ENCODE measurements at places on chromosomes 13 and 19. TPM values are rescaled to one million over a fixed set of nuclear protein-coding genes. Genes with fewer than 3 reads are reported as not detected.

DNA sequence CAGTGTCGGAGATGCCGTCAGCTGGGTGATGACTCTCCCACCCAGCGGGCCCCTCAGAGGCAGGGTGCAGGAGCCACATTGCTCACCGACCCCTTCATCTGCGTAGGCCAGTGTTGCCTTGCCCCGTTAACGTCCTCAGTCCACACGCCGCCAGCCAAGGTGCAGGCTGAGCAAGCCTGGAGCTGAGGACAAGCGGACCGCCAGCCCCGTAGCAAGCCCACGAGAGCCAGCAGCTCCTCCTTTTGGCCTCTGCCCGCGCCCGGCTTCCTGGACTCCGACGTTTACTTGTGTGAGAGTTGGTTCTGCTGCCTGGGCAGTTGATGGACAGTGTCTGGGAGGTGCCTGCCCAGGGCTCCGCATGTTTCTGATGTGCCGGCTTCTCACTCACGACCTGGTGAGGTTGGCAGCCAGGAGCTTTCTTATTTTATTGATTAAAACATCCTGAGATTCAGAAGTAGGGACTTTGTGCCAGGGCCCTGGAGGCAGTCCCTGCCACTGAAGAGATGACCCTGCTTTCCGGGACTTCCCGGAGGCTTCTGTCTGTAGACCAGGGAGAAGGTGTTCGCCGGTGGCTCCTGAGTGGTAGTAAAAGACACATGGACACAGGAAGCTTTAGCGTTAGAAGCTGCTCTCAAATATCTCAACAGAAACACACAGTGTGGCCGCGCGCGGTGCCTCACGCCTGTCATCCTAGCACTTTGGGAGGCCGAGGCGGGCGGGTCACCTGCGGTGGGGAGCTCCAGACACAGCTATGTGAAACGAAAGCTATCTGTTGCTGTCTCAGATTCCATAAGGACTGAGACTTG is 5.8 kb downstream of the DAZAP1 start:
- no peak for DNase-seq

ACER1 gene
- total RNA-seq: not detected

OR7A5 gene
- not detected for total RNA-seq

GIPR gene
- 15.7 TPM for total RNA-seq

LRRC63 gene
- 0.99 TPM for total RNA-seq

DNA sequence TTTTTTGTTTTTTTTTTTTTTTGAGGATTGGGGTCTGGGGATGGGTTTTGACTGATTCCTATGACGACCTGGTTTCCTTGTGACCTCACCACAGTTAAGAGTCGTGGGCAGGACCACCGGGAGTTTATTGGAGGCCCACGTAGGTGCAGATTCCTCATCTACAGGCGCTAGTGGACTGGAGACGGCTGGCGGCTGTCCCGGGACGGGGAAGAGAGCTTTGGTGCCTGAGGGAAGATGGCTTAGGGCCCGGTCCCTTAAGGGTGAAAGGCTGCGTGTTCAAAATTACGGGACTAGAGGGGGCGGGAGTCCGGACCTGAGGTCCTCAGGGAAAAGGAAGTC is 682 bp upstream of the TEAD2 start:
- DNase-seq: no peak

NCCRP1 gene
- not detected for total RNA-seq

DNA sequence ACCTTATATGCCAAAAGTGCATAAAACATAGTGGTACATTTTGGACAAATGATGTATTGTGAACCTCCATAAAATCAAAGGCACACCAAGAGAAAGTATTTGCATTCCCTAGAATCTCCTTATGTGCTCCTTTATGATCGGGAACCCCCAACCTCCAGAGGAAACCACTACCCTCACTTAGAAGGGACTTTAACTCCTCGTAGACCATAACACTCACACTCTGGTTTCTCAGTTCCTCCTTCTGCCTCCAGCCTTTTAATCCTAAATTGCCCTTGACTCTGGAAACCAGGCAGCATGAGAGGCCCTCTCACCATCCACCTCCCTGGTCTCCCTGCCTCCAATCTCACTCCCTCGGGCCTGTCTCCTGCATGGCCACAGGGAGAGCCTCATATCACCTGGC is 9.8 kb upstream of the KCNN4 start:
- DNase-seq: no peak

GRCh38 chr13:109985871-109986450 is 199.6 kb upstream of the IRS2 start:
- no peak for DNase-seq

DNA sequence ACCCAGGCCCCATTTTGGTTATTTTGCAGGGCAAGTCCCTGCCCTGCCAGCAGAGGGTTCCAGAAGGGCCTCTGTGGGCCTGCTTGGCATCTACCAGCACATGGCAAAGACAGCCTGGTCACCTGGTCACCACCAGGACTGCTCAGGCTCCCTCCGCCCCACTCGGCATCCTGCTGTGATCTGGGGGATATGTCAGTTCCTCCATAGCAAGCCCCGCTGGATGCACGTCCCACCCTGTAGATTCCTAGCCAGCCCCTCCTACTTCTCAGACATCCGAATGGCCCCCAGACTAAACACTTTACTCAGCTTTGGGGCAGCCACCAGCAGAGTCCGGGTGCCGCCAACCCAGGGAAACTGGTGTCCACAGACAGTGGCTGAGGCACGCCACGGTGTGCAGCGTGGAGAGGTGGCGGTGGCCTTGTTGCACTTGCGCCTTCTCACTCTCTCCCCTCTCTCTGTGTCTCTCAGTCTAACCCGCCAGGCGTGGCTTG is 31.8 kb upstream of the USE1 start:
- no peak for DNase-seq

DNA sequence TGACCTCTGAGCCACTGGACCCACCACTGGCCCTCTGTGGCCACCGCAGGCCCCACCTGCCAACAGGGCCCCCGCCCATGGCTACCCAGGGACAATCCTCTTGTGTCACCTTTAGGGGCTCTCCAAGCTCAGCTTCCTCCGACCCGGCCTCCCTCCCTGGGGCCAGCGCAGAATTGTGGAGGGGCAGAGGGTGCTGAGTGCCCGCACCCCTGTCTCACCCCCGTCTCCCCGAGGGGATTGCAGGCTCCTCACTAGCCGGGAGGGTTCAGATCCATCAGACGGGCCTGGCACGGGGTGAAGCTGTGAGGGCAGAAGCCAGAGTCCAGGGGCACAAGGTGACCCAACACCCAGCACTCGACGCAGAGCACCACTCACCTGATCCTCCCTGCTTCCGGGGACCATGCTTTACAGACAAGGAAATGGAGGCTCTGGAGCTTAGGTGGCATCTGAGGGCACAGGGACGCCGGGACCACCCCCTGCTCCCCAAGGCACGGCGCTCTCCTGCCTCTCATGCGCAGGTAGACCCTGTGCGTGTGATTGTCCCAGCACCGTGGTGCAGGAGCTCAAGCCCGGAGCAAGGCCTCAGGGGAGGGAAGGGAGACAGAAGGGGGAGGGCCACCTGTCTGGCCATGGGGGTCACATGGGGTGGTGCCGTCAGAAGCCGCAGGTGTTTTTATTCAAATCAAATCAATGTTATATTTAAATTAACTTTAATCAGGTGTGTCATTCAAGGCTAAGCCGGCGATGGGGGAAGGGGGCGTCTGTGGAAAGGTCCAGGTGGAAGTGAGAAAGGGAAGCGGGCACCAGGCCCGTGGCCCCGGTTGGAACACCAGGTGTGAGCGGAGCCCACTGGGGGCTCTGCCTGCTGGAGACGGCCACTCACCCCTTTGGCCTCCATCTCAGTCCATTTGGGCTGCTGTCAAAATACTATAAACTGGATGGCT is 21.6 kb upstream of the SPACA7 start:
- DNase-seq: no peak

- DNase-seq: peak; percentile 70
Measured at GRCh38 chr19:3062165-3063105, at the start of gene TLE5. TSS of gene TLE5 (minus strand) at chr19:3062495. CDS start at chr19:3062200, 295 bp downstream.

- DNase-seq: no peak
Measured at GRCh38 chr19:10945264-10945663, 15.6 kb upstream of the SMARCA4 start.

TEX26 gene
- not detected for total RNA-seq

DNA sequence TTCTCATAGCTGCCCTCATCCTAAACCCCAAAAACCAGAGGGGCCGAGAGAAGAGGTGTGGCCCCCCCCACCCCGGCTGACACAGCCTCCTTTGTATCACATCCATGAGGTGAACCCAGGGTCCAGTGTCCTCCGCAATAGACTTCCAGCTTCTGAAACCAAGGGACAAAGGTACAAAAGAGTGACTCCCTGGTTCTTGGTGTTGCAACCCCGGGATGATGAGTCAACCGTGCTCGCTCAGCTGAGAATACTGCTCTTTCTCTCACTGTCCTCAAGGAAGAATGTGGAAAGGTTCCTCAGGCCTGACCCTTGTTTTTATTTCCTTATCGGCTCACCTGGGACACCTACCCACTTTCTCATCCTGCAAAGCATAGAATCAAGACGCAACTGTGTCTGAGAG is 5.5 kb downstream of the SLC15A1 start:
- DNase-seq: no peak

DNA sequence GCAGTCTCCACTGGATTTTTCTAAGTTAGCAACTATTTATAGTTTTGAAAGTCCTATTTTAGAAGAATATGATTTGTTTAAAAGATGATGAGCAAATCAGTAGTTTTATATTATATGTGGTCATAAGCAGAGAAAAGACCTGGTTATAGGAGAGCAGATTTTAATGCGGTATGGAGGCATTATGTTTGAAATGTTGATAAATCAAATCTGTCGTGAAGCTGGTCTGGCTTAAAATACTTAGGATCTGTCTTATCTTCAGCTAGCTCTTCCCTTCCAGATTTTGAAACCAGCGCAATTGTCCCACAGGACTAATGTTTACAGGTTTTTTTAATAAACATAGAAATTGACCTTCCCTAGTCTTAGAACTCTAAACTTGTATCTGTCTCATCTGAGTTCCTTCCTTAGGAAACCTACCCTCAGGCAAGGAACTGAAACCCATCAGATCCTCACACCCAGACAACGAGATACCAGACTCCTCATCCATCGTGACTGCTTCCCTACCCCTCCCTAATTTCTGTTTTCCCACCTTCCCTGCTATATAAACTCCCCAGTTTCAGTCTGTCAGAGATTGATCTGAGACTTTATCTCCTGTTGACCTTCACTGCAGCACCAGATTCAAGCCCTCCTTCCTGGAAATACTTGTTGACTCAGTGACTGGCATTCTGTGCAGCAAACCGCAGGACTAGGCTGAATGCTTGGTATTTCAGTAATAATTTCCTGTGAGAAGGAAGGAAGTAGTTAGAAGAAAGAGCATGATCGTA is 37.8 kb upstream of the CXCL17 start:
- no peak for DNase-seq

PARP4 gene
- 9.1 TPM for total RNA-seq

DNA sequence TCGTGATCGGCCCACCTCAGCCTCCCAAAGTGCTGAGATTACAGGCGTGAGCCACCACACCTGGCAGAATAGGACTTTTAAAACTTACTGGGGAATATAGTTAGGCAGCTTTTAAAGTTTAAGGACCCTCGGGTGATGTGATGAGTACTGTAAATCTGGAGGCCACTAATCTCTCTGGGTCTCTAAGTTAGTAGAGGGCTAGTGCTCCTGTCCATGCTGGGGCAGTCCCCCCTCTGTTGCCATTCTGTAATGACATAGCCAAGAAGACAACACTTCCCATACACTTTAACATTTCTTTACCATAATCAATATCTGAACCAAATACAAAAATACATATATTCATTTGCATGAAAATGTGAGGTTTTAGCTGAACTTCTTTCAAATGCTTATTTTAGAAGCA is 65.7 kb downstream of the IPO5 start:
- no peak for DNase-seq

KCTD4 gene
- total RNA-seq: not detected

DNA sequence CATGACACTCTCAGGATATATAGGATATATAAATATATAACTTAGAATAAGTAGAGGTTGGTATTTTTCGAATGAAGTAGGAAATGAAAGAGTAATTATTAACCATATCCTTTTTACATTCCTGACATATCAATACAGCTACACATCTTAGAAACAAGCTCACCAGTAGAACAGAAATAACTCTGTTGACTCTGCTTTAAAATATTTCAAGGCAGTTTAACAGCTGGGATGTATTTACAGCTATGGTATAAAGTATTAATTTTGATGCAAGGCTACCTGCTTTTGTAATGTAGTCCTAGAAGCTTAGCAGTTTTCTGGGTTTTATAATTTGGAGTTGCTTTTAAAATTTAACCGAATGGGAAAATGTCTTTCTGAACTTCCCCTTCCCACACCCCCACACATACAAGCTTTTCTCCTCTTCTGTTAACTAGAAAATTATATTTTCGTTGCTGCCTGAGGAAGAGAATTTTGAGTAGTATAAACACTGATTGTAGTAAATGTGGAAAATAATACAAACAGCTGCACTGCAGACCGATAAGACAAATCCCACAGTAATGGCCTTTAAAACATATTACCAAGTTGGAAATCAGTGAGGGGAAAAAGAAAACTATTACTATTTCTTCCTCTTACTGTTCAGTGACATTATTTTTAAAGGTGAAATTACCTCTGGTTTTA is 147.7 kb downstream of the GGACT start:
- no peak for DNase-seq

DNA sequence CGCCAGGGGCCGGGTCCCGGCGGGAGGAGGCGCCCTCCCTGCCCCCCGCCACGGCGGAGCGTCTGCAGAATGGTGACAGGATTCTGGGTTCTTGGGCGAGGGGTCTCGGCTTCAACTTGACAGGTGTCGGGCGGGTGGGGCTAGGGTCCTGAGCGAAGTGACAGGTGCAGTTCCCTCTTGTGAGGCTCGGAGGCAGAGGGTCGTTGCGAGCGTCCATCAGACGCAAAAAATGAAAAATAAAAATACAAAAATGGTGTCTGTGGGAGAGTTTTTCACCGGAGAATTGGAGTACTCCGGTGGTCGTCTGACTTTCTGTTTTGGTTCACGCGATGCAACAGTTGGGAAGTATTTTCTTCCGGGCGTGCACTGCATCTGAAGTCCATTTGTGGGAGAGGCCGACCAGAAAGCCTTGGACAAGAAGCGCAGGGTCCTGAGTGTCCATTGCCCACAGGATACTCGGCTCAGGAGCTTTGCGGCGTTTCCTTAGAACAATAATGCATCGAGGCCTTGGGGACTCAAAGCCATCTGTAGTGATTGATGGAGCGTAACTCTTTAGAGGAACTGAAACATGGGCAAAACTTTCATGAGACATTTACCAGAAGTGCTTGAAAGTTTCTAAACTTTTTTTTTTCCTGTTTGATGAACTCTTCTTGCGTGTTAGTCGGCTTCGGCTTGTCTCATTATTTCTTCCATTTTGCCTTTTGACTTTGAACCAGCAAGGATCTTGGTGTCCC is 759 bp downstream of the RB1 start:
- peak; percentile 25 for DNase-seq

GRCh38 chr19:42229855-42230351 is 9.8 kb downstream of the ZNF526 start:
- DNase-seq: no peak

DNA sequence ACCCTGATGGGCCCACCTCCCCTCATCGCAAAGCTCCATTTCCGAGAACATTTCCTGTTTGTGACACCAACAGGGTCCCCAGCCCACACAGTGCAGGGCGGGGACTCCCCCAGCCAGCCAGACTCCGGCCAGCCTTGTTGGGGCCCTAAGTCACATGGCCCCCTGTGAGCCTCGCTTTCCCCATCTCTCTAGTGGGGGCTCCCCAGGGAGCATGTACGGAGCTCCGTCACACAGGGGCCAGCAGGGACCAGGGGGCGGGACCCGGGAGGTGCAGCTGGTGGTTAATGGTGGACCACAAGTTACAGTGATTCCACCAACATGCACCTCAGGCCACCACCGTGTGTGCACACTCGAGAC is 1.7 kb downstream of the TBXA2R start:
- DNase-seq: no peak

ZNF823 gene
- 7.1 TPM for total RNA-seq
